ENCODE measurements at places on chromosomes 12 and 14.

GRCh38 chr12:8018666-8019581 is 13.6 kb upstream of the FOXJ2 start:
- no peak for DNase-seq

- no peak for DNase-seq
These were observed 30.7 kb upstream of the ESR2 start for GRCh38 chr14:64324895-64325294.

DNA sequence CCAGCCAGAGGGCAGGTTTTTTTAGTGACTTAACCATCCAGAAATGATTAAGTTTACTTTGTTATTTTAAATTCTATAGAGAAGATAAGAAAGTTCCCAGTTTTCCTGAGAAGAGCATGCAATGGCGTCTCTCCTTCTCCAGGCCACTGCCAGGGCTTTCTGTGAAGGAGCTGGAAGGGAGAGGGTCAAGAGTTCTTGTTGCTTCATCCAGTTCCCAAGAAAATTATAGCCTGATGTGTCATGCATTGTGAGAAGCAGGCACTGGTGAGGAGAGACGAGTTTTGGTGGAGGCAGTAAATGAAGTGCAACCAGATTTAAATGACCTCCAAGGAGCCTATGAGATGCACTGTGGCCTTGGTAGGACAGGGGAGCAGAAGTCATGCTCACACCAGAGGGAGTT is 14.2 kb downstream of the ELK3 start:
- no peak for DNase-seq

DNA sequence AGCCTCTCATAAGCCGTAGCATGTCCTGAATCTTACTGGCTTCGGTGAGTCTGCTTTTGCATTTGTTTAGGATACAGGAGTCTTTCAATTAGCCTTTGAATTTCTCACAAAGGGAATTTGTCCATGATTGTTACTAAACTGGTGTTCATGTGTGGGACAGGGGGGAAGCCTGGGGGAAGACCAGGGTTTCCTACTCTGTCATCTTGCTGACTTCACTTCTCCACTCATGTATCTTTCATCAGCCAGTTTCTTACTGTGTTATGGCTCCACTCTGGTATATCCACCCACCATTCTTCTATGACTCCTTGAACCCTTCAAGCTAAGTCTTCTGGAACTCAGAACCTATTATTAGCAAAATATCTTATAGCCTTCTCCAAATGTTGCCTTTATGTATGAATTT is 31.7 kb upstream of the A2M start:
- DNase-seq, result peak; percentile 57

DNA sequence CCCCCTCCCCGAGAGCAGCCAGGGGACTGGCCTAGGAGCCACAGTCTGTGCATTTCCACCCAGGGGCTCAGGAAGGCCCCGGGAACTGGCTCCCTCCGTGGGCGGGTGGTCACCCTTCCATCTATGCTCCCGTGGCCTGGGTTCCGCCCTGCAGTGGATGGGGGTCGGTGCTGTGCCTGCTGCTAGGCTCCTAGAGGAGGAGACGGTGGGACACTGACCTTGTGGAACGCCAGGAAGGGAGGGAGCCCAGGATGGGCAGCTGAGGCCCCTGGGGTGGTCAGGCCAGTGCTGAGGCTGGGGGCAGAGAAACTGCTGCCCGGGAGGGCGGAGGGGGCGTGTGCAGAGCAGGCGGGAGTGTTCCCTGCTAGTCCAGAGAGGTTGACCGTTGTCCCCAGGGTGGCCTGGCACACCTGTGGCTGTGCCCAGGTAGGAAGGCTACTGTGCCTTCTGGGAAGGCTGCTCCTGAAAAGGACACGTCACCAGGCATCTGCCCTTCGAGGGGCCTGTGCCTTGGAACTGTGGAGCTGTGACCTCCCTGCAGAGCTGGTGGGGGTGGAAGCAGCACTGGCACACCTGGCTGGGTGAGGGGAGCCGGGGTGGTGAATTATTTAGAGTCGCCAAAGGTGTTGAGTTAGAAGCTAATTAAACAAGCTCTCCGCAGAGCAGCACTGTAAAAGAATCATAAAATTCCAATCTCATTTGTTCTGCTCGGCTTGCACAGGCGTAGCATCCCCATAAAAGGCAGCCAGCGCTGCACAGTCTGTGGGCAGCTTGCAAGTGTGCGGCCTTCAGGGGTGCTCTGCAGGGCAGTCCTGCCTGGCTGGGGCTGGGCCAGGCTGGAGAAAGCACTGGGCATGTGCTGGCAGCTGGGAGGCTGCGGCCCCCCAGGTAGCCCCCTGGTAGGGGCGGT is 145.1 kb downstream of the KIF26A start:
- no peak for DNase-seq

DNA sequence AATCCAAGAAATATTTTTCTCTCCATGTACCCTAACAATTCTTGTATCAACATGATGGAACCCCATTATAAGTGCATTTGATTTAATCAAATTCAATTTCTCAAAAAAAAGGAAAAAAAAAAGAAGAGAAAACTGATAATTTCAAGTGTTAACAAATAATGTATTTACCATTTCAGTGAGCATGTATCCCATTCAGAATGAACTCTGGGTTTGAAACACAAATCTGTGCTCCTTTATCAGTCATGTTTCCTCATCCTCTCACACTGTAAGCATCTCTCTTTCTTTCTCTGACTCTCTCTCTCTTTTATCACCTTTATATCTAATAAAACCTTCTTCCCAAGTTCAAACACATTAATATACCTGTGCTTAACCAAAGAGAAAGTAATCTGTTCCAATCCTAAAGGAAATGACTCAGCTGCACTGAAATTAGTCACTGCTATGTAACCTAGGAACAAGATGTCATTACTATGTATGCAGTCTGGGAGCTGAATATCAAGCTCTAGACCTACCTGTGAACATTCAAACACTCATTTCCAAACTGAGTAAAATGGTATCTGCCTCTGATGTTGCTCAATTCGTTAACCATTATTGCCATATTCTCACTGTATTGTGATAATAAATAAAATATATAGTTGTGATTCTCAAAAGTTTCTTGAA is 135.0 kb upstream of the LRIG3 start:
- DNase-seq, result no peak

- DNase-seq, result no peak
These were observed 9.8 kb upstream of the SSTR1 start for GRCh38 chr14:38197784-38198335.

DNA sequence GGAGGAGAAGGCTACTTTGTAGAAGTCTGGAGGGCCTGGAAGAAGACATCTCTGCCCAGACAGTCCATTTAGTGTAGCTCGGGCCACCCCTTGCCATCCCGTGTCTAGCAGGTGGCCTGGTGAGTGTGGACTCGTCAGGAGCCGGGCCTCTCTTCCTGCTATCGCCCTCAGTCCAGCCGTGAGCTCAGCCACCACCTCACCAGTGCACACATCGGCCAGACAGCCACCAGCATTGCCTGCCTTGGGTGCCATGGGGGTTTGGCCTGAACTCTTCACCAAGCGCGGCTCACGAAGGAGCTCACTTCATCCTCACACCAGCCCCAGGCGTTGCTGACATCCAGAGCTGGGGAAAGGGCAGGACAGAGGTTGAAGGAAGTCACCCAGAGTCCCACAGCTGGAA is 19.6 kb upstream of the TRAF3 start:
- no peak for DNase-seq

DNA sequence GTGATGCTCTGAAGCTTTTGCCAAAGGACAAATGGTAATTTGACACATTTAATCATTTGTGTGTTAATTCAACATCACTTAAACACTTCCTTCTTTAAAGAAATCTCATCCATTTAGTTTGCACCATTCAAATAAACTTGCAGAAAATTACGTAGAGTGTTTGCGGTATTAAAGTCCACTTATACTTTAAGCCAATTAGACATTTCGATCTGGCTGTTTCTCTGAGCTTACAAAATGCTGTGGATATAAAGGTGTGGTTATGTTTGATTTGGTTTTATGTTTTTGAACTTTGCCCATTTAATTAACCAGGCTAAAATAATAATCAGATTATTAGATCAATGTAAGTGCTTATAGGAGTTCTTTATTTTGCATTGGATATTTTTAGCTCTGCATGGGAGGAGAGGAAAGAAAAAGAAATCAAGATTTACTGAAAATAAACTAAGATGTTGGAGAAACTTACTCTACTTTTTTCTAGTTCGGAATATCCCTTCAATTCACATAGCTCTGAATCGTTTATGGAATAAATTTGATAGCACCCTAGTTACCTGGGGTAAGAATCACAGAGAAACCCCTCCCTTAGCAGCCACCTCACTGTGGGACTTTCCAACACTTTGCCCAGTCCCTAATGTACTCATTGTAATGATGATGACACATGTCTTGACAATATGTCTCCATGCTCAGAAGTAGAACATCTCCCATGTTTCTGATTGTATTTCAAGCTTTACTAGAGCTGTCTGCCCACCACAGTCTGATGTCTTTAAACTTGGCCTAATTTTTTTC is 268.0 kb downstream of the BTG1 start:
- DNase-seq, result no peak

DNA sequence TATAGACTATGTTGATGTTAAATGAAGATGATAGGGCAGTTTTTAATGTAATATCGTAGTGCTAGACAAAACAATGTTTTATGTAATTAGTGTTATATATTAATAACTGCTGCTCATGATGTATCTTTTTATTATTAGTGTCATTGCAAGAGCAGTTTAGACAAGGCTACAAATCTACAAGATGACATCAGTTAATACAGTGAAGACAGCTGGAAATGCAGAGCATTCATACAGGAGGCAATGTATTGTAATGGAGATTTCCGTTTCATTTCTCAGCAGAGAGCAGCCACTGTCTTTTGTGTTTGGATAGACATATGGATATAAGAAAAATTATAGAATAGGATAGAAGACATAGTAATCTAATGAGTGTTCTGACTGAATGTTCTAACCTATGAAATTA is 178.0 kb downstream of the FOXG1 start:
- DNase-seq, result no peak

- no peak for DNase-seq
These were observed 818 bp upstream of the HHIPL1 start for GRCh38 chr14:99644035-99644587.

DNA sequence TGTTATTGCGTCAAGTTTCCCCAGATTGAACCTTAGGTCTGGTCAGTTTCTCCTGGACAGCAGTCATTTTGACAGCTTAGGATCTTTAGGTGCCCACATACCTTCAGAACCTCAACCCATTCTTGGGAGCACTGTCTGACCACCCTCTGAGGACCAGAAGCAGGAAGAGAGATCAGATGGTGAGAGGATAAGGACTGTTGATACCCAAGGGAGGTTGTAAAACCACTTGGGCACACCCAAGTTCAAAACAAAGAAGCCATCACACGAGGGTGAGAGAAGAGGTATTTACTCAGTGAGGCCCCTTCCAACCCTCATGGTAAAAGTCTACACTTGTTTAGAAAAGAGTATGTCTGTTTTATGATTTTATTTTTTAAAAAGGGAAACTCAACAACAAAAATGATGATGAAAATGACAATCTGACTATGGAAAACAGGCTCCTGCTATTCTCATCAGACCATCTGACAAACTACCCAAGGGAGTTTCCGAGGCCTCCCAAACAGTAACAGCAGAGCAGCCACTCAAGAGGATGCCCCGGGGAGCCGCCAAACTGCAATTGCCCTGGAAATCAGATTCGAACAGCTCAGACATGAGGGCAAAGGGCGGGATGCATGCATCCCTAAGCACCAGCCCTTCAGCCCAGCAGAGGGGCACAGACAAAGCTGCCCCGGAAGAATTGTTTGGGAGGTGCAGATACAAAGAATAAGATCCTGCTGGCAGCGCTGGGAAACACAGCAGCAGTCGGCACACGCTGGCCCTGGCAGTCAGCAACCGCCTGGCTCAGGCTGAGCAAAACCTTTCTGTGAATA is 162.6 kb upstream of the PLEKHG7 start:
- DNase-seq, result no peak

DNA sequence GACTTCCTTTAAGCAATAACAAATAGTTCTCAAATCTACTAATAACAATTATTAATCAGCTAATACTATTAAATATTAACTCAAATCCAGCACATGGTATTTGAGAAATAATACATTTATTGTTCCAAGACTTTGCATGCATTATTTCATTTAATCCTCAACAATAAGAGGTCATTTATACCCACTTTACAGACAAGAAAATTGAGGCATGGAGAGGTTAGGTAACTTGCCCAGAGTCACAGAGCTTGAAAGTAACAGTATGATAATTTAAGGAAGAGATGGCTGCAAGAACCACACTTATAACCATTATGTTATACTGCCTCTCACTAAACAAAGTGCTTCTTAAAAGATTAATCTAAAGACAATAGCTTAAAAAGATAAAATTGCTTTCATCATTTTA is 318.9 kb downstream of the SOX5 start:
- no peak for DNase-seq

DNA sequence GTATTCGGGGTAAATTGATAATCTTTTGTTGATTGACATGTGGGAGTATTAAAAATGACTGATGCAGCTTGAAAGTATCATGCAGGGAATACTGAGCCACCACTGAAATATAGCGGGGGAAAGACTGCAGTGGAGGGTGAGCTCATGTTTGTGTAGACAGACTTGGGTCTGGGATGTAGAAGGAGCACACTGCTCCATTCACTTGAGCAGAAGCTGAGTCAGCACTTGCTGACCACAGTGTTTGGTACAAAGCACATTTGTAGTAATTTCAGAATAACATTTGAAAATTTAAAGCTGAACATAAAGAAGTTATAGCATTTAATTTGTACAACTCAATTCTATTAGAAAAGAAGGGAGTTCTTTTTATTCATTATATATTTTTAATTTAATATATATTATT is 304.3 kb upstream of the PRICKLE1 start:
- no peak for DNase-seq

DNA sequence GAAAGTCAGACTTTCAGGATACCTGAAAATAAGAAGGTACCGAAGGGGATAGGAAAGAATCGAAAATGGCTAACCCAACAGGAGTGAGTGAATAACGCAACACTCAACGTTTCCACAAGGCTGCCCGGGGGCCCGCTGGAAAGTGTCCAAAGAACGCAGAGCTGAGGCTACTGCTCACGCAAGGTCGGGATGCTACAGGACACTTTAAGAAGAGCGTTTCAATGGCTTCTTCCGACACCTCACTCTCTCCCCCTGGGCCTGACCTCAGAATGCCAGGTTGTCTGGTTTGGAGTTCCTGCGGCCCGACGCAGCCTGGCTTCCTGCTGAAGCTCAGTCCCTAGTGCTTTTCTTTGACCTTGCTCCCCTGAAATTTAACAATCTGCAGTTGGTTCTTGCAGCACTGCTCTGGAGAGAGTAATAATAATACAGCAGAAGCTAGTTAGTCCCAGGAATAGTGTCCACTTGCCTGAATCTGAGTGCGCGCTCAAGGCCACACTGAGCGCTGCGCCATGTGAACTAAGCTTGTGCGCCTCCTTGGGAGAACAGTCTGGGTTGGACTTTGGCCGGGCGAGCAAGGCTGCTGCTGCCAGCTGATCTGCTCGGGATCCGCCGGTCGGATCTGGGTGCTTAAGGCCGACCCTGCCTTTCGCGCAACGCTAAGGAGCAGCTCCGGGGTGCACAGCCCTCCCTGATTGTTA is 2.0 kb upstream of the ALX1 start:
- DNase-seq, result no peak

DNA sequence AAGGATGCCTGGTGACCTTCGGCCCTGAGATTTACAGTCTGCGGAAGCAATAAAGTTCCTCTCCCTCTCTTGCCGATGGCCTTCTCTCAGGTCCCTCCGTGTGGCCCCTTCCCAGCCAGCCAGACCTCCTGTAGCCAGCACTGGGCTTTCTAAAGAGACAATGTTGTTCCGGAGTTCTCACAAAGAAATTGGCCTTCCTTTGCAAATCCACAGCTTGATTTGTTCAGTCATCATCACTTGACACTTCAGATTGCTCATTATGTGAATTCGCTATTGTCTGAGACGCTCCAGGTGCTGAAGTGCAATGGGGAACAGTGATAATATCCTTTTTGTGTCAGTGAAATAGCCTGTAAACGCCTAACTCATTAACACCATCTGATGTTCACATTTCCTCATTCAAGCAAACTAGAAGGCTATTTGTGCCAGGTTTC is 43.7 kb upstream of the GPHB5 start:
- no peak for DNase-seq
